ENCODE measurements at places on chromosomes 7 and 10.
A peak's percentile ranks its signal among the peaks of the same experiment; 100 is the strongest.

DNA sequence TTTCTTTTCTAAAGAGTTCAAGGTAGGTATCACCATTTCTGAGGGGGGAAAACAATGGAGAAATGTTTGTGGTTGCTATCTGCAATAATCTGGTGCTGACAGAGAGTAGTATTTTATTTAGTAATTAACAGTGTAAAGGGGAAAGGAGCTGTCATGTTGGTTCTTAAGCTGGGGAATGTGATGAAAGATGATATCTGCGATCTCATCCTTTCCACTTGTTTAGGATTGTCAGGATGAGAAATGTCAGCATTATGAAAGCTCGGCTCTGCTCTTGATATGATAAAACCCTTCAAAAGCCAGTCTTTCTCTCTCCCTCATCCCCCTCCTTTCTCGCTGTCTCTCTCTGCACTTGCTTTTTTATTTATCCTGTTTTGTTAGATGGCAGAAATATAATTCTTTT lies 106.1 kb downstream of the POU6F2 start:
- DNase-seq = no peak

GRCh38 chr10:100022403-100022802 lies 12.7 kb upstream of the DNMBP start:
- no peak for DNase-seq

GRCh38 chr7:41053820-41054219 lies 649.1 kb downstream of the INHBA start:
- DNase-seq = no peak

- no peak for DNase-seq
These were observed 17.2 kb downstream of the SH2B2 start for GRCh38 chr7:102303669-102304422.

DNA sequence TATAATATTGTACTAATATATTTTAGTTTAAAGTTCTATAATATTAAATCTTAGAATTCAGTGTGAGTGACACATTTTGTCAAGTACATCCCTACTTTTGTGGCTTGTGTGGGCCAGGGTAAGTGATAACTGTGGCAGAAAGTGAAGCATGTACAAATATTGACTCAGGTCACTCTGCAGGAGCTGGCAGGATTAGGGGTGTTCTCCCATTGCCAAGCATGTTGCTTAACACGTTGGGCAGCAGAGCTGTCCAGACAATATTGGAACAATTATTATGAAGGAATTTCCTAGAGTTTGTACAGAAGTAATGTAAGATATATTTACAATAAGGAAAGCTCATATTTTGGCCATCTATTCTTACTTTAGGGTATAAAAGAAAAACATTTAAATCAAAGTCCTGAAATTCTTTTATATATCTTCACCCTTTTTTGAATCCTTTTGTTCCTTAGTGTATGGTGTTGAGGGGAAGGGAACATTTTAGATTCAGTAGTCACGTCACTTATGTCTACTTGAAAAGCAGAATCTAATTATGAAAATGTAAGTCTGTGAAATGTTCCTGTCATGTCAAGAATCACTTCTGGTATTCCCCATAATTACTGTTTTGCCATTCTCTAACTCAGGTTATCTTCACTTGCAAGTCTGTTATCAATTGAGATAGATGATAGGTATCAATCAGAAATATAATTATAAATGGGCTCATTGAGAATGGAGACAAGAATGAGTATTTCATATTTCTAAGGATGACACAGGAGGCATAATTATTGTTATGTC lies 4.0 kb downstream of the HDAC9 start:
- DNase-seq = no peak

- DNase-seq = no peak
These were observed 117.6 kb downstream of the DNAJC1 start for GRCh38 chr10:21885940-21886339.

GRCh38 chr10:7027237-7027912 lies 383.5 kb downstream of the SFMBT2 start:
- no peak for DNase-seq

GRCh38 chr10:50152792-50153272 lies 85.1 kb downstream of the WASHC2A start:
- DNase-seq = no peak

GRCh38 chr10:21372651-21373410 lies 152.7 kb downstream of the SKIDA1 start:
- DNase-seq = peak; percentile 7

DNA sequence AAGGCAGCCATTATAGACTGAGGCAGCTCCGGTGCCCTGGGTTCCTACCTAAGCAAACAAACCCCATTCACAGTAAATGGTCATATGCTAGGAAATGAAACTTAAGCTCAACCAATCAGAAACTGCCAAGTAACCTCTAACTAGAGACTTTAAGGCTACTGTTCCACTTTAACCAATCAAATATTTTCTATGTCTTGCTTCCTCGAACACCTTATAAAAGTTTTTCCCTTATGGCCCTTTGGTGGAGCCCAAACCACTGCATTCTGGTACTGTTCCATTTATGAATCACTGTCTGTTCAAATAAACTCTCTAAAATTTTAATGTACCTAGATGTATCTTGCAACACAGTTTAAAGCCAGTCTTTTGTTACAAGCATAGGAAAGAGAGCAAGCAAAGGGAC lies 361.1 kb downstream of the HGF start:
- DNase-seq = no peak

DNA sequence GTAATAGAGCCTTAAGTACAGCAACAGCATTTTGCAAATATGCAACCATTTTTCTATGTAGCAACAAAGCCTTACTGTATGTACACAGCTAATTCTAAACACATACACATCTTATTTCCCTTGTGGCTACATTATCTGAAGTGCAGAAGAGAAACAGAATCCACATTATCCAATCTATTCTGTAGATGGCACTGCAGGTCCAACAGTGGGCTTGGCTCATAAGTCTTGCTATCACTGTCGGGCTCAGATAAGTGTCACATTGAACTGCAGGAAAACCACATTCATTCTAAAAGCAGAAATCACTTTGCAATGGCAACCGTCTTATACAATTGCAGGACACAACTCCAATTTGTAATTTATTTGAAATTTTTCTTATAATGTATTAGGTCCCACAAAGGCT lies 109.8 kb upstream of the NOBOX start:
- DNase-seq = no peak

GRCh38 chr7:139109188-139109982 lies at the start of gene ZC3HAV1:
Gene ZC3HAV1 (minus strand): TSS chr7:139109720. CDS start chr7:139109331, 389 bp downstream.
- peak; percentile 72 for DNase-seq

DNA sequence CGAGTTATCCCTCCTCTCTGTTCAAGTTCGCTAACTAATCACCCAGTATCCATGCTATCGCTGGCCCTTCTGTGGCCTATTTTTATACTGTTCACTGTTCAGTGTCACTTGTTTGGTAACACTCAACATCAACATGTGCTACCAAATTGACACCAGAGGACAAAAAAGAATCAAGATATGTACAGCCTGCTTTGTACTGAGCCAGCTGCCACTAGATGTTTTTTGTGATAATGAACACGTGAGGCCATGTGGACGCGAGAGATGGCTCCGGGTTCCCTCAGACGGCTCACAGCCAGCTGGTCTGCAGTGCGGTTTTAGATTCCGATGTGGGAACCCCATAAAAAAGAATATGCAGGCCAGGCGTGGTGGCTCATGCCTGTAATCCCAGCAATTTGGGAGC lies 21.2 kb downstream of the CAV1 start:
- no peak for DNase-seq

- no peak for DNase-seq
These were observed 86.7 kb downstream of the EPDR1 start for GRCh38 chr7:38007096-38007495.

DNA sequence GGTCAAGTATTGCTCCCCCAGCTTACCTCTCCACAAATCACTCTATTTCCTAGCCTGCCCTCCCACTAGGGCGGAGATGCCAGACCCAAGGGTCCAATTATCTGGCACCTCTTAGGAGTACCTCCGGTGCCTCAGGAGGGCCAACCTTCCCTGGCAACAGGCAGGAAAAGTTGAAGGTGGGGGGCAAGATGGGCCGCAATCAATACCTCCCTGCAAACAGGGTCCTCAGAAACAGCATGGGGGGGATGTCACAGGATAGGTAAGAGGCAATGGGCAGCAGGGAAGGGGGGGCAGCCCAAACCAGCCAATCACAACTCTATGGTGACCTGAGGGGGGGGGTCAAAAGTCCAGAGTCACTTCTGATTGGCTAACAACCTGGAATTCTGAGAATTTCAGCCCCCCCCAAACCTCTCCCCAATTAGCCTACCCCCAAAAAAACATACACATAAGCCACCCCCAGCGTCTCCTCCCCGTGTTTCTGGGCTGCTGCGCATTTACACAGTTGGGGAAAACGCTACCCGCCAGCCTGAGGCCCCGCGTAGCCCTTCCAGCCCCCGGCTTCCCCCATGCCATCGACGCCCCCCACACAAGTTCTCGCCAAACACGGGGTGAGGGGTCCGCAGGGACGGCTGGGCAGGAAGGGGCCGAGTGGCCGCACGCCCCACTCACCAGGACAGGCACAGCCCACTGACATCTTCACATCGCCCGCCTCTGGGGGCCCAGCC lies 589 bp downstream of the LDB1 start:
- DNase-seq = no peak

DNA sequence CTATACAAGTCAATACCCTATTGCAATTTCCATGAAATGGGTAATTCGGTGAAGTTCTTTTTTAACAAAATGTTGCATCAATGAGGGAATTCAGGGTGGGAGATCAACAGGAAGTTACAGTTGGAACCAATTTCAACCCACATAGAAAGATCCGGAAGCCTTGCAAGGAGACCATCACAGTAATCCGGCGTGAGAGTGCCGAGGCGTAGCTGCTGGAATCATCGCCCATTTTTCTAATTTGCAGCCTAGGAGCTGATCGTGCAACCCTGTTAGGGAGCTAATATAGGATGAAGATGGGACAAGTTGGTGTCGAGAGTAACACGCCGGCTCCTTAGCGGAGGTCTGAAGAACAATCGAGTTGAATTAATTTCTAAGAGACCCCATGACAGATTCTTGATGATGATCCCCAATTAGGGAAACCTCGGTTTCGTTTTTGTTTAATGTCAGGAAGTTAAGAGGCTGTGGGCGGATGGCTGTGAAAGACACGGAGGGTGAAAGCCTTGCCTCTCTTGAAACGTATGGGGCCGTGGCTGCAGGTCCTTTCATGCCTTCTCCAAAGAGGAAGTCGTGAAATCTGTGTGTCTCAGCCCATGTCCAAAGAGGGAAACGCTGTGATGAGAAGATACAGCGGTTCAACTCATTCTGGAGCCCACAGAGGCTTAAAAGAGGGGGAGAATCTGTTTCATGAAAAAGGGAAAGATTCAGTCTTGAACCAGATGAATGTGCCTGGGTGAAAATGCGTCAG lies 51.2 kb upstream of the CARD11 start:
- DNase-seq = no peak

GRCh38 chr7:80311313-80311712 lies 176.7 kb downstream of the GNAI1 start:
- no peak for DNase-seq

- no peak for DNase-seq
These were observed 2.7 kb upstream of the NRG3 start for GRCh38 chr10:81872206-81872862.

DNA sequence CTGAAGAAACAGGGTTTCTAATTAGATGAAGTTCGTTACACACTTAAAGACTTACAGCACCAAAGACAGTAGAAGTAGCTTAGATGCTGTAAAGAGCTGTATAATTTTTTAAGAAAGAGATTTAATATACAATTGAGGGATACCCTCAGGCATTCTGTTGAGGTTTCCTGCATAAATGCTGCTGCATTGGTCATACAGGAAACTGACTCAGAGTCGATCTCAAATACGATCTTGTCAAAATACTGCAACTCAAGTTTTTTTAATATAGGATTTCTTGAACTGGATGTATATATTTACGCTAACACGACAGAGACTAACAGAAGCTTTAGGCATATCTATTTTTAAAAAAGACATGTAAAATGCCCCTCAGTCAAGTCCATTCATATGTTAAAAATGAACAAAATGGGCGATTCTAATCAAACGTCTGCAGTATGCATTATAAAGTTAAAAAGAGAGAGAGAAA lies 2.4 kb upstream of the ARID5B start:
- no peak for DNase-seq

- no peak for DNase-seq
These were observed 119.8 kb downstream of the NKX6-2 start for GRCh38 chr10:132665946-132666704.

GRCh38 chr10:51711519-51711891 lies 12.1 kb upstream of the CSTF2T start:
- DNase-seq = no peak

- no peak for DNase-seq
These were observed 275.2 kb downstream of the AUTS2 start for GRCh38 chr7:69873512-69873911.

GRCh38 chr10:124436191-124436638 lies 13.6 kb downstream of the NKX1-2 start:
- DNase-seq = no peak

DNA sequence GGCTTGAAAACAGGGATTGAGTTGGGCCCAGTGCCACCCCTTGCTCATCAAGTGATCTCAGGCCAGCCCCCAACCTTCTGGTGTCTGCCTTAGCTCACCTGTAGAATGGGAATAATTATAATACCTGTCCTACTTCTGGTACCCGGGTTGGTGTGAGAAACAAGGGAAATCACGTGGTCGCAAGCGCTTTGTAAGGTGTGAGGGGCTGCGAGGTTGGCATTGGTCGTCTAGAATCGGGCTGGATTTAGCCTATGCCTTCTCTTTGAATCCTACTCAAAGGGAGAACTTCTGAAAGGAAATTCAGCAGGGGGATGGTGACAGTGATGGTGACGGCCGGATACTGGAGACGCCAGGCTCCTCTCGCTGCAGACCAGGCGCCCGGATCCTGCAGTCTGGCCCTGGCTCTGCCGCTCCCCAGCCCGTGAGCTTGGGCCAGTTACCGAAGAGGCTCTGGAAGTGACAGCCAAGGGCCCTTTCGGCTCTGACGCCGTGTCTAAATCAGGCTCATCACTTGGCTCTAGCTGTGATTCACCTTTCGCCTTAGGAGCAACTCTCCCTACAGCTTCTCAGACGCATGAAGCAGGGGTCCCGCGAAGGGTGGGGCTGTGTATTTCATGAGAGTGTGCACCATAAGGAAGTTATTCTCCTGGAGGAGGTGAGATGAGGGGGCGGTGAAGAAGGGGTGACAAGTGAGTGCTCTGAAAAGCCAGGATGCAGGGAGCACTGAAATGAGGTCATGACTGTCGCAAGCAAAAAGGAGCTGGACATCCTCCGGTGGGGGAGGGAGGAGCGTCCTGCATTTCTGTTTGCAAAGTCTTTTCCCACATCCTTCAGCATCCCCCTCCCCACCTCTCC lies 4.0 kb upstream of the CREB5 start:
- DNase-seq = no peak

GRCh38 chr7:55052081-55052480 lies 33.3 kb downstream of the EGFR start:
- no peak for DNase-seq

- DNase-seq = no peak
These were observed 369.3 kb downstream of the CALN1 start for GRCh38 chr7:72042855-72043254.

DNA sequence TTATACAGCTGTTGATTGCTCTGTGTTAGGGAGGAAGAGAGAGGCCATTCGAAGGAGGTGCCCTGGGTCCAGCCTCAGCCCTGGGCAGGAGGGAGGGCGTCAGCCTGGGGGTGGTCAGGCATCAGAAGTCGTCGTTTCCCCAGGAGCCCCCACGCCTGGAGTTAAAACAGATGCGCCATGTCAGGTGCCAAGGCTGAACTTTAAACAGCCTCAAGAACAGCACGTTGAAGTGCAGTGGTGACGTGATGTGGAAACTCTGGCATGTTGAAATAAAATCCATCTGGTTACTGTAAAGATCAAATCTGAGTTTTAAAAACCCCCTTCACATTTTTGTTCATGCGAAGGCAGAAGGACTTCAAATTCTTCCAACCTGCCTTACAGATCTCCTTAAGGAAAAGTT lies 128.4 kb upstream of the PPP2R2D start:
- no peak for DNase-seq
